ENCODE measurements at places on chromosomes 2 and 18.

- DNase-seq, result no peak
Observed at GRCh38 chr18:11366410-11366809, 217.0 kb upstream of the PIEZO2 start.

DNA sequence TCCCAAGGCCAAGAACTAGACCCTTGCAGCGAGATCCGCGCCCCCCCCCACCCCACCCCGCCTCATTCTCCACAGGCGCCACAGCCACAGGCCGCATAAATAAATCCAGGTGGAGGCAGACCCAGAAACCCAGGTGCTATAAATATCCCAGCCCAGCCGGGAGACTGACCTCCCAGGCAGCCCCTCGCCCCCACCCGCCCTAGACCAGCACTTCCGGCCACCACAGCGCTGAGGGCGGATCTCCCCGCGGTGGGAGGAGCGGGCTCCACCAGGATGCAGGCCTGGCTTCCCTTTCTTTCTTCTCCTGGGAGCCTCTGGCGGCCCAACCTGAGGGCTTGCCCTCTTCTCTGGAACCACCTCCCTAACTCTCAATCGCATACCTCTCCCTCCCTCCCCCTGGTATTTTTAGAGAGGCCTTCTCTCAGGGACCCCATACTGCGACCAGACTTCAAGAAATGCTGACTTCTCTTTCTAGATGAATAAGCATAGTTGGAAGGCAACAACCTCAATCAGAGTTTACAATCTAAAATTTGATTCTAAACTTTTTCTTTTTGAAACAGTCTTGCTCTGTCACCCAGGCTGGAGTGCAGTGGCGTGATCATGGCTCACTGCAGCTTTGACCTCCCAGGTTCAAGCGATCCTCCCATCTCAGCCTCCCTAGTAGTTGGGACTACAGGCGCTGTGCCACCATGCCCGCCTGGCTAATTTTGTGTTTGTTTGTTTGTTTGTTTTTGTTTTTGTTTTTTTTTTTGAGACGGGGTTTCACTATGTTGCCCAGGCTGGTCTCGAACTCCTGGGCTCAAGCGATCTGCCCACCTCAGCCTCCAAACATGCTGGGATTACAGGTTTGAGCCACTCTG lies 55.0 kb downstream of the PKDCC start:
- DNase-seq, result no peak

DNA sequence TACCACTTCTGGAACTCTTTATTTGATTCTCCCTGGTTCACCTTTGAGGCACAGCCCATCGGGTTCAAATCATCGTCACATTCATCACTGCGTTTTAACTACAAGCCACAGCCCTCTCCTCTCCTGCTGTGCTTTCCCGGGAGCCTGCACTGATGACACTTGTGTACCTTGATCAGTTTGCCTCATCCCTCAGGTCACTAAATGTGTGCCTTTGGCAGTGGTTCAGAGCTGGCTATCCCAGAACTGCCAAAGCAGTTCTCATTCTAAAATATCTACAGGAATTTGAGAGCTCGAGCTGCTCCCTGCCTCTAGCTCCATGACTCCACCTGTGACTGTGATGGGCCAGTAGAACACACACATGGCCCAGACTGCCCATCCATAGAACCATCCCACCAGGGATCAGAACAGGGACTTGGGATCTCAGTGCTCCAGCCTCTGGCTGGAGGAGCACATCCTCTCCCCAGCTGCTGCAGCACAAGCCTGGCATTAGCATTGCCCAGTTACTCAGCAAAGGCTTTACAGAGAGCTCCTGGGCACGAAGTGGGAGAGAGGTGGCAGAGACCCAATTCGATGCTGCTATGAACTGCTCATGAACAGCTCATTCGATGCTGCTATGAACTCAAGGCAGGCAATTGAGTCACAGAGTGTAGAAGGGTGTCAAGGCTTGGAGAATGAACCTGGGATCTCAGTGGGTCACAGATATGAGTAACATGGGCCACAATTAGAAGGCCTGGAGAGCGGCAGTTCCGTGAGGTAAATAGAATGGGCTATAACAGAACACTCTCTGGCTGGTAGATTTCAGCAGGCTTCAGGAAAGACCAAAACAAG lies 41.9 kb downstream of the EVA1A start:
- DNase-seq, result no peak

DNA sequence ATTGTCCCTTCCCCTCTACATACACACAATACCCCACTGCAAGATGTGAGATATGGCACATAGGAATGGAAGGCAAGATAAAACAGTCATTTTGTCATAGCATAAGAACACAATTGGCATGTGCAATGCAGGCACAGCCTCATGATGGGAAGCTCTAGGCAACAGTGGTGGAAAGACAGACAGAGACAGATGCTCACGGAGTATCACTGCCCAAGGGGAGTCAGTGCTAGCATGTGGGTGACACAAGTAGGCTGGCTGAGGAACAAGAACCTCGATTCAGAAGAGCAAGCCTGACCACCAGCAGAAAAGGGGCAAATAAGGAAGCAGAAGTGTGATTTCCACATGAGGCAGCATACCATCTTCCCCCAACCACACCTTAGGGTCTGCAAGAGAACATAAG lies 323.6 kb downstream of the PAX3 start:
- DNase-seq, result no peak

DNA sequence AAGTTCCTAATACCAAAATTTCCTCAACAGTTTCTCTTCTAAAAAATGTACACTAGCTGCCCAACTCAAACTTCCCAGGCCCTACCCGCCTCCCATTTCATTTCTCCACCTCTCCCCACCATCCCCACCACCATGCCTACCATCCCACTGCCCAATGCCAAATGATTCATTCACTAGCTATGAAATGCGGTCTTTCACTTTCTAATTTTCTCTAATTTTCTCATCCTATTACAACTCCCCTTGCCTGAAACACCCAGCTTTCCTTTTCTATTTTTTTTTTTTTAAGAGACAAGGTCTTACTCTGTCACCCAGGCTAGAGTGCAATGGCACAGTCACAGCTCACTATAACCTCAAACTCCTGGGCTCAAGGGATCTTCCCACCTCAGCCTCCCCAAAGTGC lies 38.4 kb downstream of the KIDINS220 start:
- DNase-seq, result no peak

DNA sequence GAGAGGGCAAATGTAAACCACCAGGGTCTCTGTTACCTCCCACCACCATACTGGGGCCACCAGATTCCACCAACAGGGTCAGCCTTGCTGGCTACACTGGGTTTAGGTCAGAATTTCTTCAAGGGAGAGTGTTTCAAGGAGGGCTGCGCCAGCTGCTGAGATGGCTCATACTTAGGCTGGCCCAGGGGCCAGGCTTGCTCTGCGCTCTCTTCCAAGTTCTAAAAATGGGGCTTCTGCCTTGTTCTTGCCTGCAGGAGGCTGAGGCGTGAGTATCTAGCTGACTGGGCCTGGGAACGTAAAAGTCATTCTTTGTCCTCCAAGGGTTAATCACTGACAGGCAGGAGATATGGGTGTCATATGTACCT lies 28.1 kb downstream of the MRPL33 start:
- no peak for DNase-seq
